Breast epithelium (tissue), 4 donors: ENCODE measurements at places on chromosomes 13 and 19.

DNA sequence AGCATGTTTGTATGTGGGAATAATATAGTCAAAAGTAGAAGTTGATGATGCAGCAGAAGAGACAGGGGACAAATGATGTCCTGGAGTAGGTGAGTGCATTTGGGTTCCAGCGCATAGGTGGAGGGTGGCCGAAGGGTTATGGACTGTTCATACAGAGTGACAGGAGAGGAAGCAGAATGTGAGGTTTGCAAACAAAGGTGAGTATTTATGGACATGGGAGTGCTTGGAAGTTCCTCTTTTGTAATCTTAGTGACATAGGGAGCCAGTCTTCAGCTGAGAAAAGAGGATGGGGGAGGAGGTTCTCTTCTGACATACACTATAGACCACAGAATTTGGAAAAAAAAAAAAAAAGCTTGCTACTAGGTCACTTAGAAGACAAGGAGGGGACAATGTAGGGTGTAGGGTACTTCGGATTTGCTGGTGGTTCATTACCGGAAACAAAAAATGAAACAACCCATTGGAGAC, 331.6 kb downstream of the DLEU7 start:
- DNase-seq = no peak
- H3K36me3 ChIP-seq = no peaks in the 10 kb centered on the region
- H3K4me3 ChIP-seq = peak overlapping the region; percentile 15
- no peaks in the 10 kb centered on the region for H3K4me1 ChIP-seq
- H3K27me3 ChIP-seq = no peaks in the 10 kb centered on the region

DNA sequence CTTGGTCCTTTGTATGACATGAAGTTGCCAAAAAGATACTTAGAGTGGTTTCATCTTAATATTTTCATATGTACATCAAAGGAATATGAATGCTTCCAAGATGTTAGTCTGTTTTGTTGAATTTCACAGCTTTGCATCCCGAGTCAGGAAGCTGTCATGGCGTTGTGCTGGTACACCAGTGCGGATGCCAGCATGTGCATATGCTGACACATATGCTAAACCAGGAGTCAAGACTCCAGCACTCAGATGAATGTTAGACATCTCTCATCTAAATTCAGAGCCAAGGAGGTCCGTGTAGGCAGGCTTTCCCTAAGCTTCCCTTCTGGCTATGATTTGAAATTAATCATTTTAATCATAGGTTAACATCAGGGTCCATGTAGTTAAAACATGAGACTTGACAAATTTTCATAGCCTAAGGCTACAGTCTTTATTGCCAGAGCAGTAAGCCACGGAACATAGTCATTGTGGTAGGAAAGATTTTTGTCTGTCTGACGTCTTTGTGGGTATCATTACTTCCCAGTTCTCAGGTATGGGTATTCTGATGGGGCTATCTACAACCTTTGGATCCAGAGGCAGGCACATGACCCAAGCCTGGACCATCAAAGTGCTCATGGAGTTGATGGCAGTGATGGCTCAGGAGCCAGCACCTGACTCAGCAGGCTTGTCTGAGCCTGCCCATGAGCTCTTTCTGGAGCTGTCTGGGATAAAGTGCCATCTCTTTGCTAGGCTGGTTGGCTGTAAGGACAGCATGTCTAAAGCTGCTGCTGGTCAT, 246.1 kb downstream of the KCNRG start:
- no peaks in the 10 kb centered on the region for H3K36me3 ChIP-seq
- no peak overlapping the region for H3K27ac ChIP-seq
- no peaks in the 10 kb centered on the region for H3K27me3 ChIP-seq
- DNase-seq = no peak

GRCh38 chr13:48879854-48880253, 95.9 kb upstream of the FNDC3A start:
- DNase-seq = no peak
- no peak overlapping the region for H3K27ac ChIP-seq
- H3K4me1 ChIP-seq = no peaks in the 10 kb centered on the region
- H3K36me3 ChIP-seq = no peaks in the 10 kb centered on the region

DNA sequence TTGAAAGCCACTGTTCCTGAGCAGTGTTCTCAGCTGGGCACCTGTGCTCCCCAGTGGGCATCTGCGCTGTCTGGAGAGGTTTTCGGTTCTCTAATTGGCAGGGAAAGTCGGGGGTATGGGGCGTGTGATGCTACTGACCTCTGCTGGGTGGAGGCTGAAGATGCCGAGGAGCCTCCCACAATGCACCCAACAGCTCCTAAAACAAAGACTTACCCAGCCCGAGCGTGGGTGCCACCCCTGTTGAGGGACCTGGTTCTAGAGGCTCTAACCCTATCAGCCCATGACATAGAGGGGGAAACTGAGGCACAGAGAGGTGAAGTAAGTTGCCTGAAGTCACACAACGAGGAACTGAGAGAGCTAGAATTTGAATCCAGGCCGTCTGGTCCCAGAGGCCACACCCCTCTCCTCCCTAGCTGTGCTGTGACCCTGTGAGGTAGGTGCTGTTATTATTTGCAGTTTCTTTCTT, 2.3 kb downstream of the SPACA4 start:
- no peak overlapping the region for H3K4me3 ChIP-seq
- H3K27me3 ChIP-seq = no peaks in the 10 kb centered on the region
- H3K36me3 ChIP-seq = no peaks in the 10 kb centered on the region

GRCh38 chr13:102020611-102021216, 381.1 kb downstream of the FGF14 start:
- H3K4me3 ChIP-seq = no peak overlapping the region
- H3K27me3 ChIP-seq = no peaks in the 10 kb centered on the region
- H3K27ac ChIP-seq = no peak overlapping the region
- H3K36me3 ChIP-seq = no peaks in the 10 kb centered on the region
- no peaks in the 10 kb centered on the region for H3K4me1 ChIP-seq

DNA sequence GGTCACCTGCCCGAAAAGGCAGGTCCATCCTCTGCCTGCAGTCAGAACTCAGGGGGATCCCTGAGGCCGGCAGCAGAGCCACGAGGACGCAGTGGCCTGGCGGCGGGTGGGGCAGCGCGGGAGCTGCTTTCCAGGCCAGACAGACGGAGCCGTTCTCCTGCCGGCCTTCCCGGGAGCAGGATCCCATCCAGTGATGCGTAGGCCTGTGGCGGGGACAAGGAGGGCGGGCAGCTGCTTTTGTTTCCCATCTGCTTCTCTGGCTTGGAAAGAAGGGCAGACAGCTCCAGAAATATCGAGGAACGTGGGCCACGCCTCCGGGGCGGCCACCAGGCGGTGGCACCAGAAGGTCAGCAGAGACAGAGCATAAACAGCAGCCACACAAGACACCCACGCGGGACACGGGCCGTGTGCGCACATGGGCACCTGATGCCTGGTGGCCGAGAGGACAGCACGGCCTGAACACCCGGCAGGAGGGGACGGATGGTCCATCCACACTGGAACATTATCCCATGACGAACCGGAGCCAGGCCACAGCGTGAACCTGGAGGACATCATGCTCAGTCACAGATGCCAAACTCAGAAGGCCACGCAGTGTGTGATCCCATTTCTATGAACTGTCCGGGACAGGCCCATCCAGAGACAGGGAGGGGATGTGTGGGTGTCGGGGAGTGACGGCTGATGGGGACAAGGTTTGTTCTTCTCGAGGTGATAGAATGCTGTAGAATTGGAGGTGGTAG, 13.9 kb upstream of the MKNK2 start:
- no peaks in the 10 kb centered on the region for H3K27me3 ChIP-seq
- peak overlapping the region; percentile 44 for H3K4me3 ChIP-seq
- peak; percentile 59 for DNase-seq
- H3K27ac ChIP-seq = peak overlapping the region; percentile 89
- H3K36me3 ChIP-seq = no peaks in the 10 kb centered on the region

GRCh38 chr19:3062165-3063105, at the start of gene TLE5:
Gene TLE5, minus strand, starts transcription at chr19:3062495. Its CDS starts 295 bp downstream, at chr19:3062200.
- DNase-seq = no peak
- H3K27me3 ChIP-seq = no peaks in the 10 kb centered on the region
- peak within 1 kb of the TSS; percentile 90 for H3K4me3 ChIP-seq
- peaks cover 17% of the 10 kb centered on the region for H3K4me1 ChIP-seq

DNA sequence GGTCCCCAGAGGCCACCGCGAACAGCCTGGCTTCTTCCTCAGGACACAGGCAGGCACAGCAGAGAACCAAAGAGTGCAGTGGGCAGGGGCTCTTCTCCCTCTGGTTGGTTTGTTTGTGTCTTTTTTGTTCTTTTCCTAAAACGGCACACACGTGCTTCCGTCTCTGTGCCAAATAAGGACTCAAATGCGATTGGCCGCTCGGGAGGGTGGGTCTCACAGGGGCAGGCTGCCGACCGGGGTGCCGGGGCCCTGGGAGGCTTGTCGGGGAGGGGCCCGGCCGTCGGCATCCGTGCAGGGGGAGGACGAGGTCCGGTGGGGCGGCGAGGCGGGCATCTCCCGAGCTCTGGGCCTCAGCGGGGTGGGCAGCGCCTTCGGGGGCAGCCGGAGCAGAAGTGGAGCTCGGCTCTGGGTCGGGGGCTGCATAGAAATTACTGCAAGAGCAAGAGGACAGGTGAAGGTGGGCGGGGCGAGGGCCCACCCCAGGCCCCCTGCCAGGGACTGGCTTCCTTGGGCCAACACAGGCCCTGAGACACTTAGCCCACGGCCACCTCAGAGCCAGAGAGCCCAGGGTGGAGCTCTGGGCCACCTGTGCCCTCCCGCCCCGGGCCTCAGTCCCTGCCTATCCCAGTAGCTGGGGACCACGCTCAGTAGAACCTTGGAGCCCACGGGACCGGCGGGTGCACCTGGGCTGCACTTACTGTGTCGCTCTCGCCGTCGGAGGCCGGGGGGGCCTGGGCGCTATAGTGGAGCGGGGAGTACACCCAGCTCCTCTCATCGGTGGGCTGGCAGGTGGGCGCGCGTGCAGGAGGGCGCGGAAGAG, 6.4 kb upstream of the CACTIN start:
- no peaks in the 10 kb centered on the region for H3K4me1 ChIP-seq
- H3K4me3 ChIP-seq = no peak overlapping the region
- H3K27me3 ChIP-seq = no peaks in the 10 kb centered on the region
- no peaks in the 10 kb centered on the region for H3K36me3 ChIP-seq
- no peak for DNase-seq

DNA sequence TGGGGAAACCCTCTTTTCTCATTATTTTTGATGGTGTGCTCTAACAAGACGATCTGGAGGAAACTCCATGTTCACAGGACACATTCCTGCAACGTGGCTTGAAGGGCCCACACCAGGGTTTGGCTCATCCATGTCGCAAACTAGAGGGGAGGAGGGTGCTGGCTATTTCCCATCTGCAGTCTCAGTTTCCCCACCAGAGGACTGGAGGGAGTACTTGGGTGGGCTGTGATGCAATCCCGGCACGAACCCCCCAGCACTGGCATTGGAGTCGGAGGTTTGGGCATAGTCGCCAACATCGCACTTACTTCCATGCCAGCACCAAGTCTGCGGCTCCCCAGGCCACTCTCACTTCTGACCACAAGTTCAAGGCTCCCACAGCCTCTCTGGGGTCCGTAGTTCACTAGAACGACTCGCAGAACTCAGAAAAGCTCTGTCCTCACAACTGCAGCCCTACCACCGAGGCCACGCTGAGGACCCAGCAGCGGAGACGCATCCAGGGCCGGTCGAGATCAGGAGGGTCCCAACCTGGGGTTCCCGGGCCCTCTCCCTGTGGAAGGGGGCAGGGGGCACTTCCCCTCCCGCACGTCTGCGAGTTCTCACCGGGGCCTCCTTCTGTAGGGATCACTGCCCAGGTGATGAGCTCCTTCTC, 165.6 kb upstream of the SOX1 start:
- H3K27ac ChIP-seq = no peak overlapping the region
- DNase-seq = no peak
- H3K27me3 ChIP-seq = no peaks in the 10 kb centered on the region
- no peaks in the 10 kb centered on the region for H3K36me3 ChIP-seq
- no peak overlapping the region for H3K4me3 ChIP-seq
- H3K4me1 ChIP-seq = no peaks in the 10 kb centered on the region

DNA sequence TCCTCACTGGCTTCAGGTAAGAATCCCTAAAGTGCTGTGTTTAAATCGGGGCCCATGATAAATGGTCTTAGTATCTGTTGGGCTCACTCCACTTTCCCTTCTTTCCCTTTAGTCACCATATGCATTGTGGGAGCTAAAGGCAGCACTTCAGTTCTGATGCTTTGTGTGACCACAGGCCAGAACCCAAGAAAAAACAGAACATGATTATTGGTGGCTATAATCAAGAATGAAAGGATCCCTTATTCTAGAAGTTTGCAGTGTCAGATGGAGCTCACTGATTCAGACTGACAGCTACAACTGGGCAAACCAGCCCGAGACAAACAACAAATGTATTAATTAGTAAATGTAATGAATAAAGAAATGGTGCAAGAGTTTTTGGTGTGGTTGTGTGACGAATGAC, 57.3 kb upstream of the POMP start:
- no peaks in the 10 kb centered on the region for H3K4me1 ChIP-seq
- no peak overlapping the region for H3K4me3 ChIP-seq
- no peak overlapping the region for H3K27ac ChIP-seq
- H3K27me3 ChIP-seq = no peaks in the 10 kb centered on the region

GRCh38 chr13:78806457-78806856, 147.5 kb upstream of the OBI1 start:
- H3K4me3 ChIP-seq = no peak overlapping the region
- no peaks in the 10 kb centered on the region for H3K27me3 ChIP-seq
- no peaks in the 10 kb centered on the region for H3K4me1 ChIP-seq
- no peak overlapping the region for H3K27ac ChIP-seq
- no peak for DNase-seq

GRCh38 chr19:15144046-15144646, 36.9 kb downstream of the SYDE1 start:
- no peaks in the 10 kb centered on the region for H3K36me3 ChIP-seq
- no peak overlapping the region for H3K4me3 ChIP-seq
- H3K27ac ChIP-seq = no peak overlapping the region
- no peaks in the 10 kb centered on the region for H3K27me3 ChIP-seq
- H3K4me1 ChIP-seq = no peaks in the 10 kb centered on the region
- no peak for DNase-seq

DNA sequence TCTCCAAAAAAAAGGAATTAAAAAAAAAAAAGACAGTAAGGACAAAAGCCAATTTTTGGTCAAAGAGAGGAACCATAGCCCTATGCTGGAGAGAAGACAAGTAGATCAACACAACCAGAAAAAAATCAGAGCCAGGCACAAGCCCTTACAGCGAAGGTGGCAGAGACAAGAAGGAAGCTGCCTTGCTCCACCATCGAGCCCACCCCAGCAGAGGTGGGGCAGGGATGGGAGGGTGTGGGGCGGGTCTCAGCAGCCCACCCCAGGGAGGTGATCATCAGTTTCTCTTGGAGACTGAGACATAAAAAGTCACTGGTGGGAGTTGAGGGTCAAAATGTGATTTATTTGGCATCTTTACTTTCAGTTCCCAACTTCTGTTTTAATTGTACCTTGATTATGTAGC, 332.4 kb downstream of the FOXO1 start:
- H3K27me3 ChIP-seq = no peaks in the 10 kb centered on the region
- H3K27ac ChIP-seq = no peak overlapping the region
- no peak for DNase-seq
- no peaks in the 10 kb centered on the region for H3K36me3 ChIP-seq

- DNase-seq = no peak
- H3K27ac ChIP-seq = no peak overlapping the region
- no peak overlapping the region for H3K4me3 ChIP-seq
- H3K4me1 ChIP-seq = no peaks in the 10 kb centered on the region
These were observed 363.6 kb upstream of the NBEA start for GRCh38 chr13:34578471-34578870.

DNA sequence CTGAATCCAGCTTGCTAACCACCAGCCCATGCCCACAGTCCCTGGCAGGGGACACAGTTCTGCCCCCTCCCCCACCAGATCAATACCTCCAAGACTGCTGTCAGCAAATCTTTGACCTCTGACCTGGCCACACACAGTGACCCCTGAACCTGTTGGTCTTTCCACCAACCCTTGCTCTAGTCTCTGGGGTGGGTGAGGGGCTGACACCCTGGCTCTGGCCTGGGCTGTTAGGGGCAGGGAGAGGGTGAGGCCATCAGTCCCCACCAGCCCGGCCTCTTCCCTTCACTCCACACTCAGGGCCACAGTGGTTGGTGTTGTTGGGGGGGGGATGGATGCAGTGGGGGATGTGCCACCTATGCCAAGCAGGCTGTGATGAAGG, 21.8 kb upstream of the SLC7A10 start:
- no peak for DNase-seq
- H3K36me3 ChIP-seq = no peaks in the 10 kb centered on the region
- no peaks in the 10 kb centered on the region for H3K4me1 ChIP-seq
- no peak overlapping the region for H3K4me3 ChIP-seq
